GM12878 (cell line): ENCODE measurements at places on chromosomes 3 and 15.

DNA sequence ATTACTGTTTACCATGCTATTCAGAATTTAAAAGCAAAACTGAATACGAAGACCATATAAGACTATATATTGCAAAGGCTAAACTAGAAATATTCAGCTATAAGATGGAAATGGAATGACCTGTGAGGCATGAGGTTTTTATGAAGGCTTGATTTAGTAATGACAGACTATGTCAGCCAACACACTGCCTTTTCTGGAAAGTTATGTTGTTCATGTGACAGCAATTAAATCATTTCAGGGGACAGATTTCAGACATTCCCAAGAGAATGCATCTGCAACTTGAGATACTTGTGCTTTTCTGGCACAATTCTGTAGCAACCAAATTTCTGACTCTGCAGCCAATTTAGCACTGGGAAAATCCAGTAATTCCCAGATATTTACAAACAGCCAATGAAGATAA lies 8.6 kb upstream of the GATM start:
- DNase-seq = no peak

- no peak for DNase-seq
These were observed 36.7 kb downstream of the SLC28A1 start for GRCh38 chr15:84921121-84921520.

- DNase-seq = no peak
These were observed 11.0 kb downstream of the ADAMTS9 start for GRCh38 chr3:64676831-64677230.

GRCh38 chr3:11498646-11499045 lies 145.1 kb downstream of the VGLL4 start:
- no peak for DNase-seq

DNA sequence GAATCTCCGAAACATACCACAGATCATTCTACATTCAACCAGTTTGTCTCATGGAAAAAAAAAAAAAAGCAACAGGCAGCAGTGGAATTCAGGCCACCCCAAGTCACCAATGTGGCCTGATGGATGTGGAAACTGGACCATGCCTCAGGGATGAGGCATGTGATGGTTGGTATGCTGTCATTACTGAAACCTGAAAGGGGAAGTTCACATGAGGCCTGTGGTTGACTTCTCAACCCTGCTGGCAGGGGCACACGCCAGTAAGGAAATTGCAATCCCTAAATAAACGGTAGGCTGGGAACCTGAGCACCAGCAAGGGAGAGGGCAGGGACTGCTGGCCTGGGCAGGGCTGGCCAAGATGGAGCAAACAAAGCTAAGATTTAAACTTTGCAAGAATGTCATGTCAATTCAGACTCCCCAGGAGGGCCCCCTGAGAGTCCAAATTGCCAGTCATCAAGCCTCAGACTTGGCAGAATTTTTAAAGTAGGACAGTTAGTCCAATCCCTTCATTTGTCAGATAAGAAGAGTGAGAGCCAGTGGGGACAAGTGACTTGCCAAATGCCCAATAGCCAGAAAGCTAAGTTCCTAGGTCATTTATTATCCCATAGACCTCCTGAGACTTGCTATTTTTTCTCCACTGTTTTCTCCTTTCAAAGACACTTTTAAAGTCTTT lies 310.4 kb downstream of the ERC2 start:
- peak; percentile 1 for DNase-seq

GRCh38 chr3:65045138-65045537 lies 357.3 kb upstream of the ADAMTS9 start:
- no peak for DNase-seq

GRCh38 chr15:75554717-75555116 lies 24.4 kb downstream of the PTPN9 start:
- DNase-seq = no peak

GRCh38 chr3:113825090-113825489 lies 13.5 kb upstream of the GRAMD1C start:
- DNase-seq = peak; percentile 86

- no peak for DNase-seq
These were observed 40.2 kb downstream of the METTL6 start for GRCh38 chr3:15387171-15387581.

- no peak for DNase-seq
These were observed 391.9 kb upstream of the THBS1 start for GRCh38 chr15:39188930-39189329.

DNA sequence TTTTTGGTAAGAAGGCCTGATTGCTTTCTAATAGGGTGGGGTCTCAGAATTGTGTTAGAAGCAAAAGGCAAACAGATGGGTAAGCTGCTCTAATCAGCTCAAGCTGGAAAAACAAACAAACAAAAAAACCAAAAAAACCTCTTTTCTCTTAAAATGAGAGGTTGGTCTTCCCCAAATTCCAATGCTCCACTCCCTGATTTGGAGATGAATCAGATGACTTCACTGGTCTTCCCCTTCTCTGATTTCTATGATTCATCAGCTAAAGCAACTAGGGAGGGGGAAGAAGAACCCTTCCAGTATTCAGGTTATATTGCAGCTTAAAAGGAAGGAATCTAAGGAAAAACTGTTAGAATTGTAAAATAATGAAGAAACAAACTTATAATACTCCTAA lies 9.6 kb upstream of the ANXA2 start:
- no peak for DNase-seq

DNA sequence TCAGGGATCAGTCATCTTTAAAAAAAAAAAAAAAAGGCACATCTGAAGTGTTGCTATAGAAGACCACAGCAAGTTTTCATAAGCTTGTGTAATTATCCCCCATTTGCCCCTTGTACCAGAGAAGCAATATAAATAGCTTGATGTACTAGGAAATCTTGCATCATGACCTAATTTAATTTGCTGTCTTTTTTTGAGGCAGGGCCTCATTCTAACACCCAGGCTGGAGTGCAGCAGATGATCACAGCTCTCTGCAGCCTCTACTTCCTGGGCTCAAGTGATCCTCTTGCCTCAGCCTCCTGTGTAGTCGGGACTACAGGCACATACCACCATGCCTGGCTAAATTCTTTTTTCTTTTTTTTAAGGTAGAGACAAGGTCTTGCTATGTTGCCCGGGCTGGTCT lies 88.7 kb downstream of the ARIH1 start:
- DNase-seq = no peak

GRCh38 chr15:31404345-31404744 lies 77.7 kb downstream of the KLF13 start:
- no peak for DNase-seq

- DNase-seq = no peak
These were observed 71.3 kb upstream of the HES1 start for GRCh38 chr3:194064380-194065332.

GRCh38 chr3:127753338-127753737 lies 69.0 kb downstream of the MGLL start:
- DNase-seq = no peak

DNA sequence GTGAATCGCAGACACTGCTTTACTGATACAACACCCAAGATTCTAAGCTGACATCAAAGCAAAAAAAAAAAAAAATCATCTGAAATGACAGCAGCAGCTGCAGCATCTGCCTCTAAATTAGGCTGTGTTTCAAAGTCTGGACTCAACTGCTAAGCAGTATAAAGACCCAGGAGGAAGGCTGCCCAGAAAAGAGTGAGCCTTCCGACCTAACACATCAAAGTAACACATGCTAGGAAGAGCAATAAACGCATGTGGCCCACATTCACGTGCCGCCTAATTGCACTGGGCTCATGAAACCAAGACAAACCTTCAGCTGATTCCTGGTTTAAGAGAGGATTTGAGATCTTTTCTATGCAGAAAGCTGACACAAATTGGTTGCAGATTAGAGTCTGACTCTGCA lies 317.1 kb downstream of the ZIC4 start:
- DNase-seq = no peak

DNA sequence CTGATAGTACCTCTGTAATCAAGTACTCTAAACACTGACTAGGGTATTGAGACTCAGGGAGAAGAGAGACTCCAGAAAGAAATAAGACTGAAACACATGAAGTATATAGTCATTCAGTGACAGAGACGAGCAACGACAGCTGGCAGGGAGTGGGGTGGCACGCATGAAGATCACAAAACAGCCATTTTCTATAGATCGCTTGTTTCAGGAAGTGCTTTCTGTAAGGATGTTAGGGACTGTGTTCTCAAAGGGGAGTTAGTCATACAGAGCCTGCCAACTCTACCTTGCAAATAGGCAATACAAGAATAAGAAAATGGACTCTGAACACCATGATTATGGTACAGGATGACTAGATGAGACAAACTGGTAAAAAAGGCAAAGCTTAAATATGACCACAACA lies 139.5 kb downstream of the TBL1XR1 start:
- DNase-seq = peak; percentile 60

GRCh38 chr3:44865272-44866035 lies 3.7 kb downstream of the TMEM42 start:
- DNase-seq = no peak

GRCh38 chr15:66704803-66705153 lies 2.7 kb downstream of the SMAD6 start:
- DNase-seq = no peak

DNA sequence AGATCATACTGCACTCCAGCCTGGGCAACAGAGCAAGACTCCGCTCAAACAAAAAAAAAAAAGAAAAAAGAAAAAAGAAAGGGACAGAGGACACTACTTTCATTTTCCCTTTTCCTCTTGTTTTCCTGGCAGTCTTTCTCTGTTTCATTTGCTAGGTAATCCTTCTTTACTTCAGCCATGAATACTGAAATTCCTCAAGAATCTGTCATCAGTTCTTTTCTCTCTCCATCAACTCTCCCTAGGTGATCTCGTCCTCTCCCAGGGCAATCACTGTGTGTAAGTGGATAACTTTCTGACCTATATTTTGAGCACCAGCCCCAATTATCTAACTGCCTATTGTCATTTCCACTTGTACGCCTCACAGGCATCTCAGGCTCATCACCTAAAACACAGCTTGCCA lies 51.5 kb downstream of the TTC23 start:
- DNase-seq = no peak

- DNase-seq = no peak
These were observed 614.8 kb downstream of the ZIC1 start for GRCh38 chr3:148023994-148024393.

DNA sequence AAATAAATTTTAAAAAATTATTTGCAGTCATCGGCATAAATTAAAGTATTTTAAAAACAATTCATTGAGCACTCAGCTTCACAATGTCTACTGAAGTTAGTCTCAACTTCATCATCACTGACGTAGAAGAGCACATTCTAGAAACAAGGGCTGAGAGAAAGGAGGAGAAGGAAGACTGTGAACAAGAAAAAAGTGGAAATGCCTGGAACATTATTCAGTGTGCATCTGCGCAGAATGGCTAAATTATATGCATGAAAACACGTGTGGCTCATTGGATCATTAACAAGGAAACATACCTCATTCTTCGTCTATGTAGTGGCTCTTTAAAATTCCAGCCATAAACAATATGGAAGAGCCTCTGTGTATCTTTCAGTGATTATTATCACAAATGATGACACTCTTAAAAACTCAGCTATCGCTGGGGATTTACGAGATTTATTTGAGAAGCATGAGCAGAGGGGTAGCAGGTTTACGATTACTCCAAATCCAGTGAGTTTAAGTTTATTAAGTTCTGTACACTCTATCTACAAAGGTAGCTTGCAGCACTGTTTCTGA lies 404.2 kb upstream of the CDIN1 start:
- DNase-seq = no peak

DNA sequence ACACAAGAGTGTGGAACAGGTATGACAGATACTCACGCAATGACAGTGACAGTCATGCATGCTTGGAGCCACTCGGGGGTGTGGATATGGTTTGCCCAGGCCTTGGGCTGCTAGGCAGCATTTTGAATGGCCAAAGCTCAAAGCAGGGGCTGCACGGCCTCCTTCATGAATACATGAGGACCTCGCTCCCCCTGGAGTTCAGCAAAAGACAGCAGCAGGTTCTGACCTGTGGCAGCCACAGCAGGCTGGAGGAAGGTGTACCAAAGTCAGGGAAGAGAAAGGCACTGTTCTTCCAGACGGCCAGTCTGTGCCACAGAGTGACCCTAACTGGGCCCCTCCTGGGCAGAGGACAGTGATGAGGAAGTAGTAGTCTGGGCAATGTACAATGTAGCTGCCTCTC lies 88.2 kb upstream of the C2CD4B start:
- DNase-seq = no peak

DNA sequence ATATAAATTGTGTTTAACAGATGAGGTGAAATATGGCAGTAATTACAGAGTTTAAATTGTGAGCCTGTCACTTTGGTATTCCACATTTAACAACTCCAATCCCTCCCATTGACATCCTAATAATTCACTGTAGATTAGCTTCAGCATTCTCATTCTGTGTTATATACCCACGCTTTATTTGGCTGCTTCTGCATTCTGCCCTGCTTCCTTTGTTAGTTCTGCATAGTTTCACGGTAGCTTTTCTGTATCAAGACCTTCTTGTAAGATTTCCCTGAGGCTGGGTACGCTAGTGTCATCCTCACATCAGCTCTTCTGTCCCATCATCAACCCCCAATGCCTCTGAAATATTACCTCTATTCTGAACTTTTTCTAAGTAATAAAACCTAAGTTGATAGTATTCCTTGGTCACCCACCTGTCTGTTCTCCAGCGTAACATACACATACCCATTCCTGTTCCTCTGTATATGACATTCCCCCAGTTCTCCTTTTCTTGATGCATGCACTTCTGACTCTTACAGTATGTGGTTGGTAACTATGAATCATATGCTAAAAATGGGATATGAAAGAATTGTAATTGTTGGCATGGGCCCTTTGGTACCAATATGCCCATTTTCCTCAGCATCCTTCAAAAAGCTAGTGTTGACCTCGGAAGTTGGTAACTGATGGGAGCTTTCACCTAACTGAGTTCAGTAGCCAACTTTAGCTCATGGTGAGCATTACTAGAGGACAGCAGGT lies 171.2 kb downstream of the KLHL25 start:
- no peak for DNase-seq

DNA sequence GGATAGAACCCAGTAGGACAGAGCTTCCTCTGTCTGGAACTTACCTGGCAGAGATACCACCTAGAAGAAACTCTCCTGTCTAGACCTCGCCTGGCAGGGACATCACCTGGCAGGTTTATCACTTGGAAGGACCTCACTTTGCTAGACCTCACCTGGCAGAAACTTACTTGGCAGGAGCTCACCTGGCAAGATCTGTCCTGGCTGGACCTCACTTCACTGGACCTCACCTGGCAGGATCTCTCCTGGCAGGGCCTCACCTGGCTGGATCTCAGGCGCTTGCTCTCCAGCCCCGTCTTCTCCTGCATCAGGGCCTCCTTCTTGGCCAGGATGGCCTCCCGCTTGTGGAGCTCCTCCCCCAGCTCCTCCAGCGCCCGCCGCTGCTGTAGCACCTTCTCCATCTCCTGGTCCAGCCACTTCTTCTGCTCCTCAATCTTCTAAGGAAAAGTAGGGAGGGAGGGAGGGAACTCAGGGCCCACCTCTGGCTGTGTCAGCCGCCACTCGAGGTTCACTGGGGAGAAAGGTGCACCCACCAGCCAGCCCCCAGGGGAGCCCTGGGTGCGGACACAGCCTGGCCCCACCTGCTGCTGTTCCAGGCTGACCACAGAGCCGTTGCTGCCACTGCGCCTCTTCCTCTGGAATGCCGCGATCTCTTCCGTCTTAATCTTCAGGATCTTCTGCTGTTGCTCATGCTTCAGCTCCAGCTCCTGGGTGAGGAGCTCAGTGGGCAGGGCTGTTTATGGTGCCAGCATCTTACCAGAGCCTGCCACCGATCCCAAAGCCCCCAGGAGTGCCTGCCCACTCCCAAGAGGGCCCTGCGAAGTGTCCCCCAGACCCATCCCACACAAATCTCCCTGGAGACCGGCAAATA lies 22.5 kb downstream of the KIF7 start:
- DNase-seq = no peak
